NCI-H2029 treated with DMSO at 0.1 percent for 48 hours (cell line): ENCODE measurements at places on chromosomes 1 and 21.

GRCh38 chr1:165257969-165258459 is 98.5 kb downstream of the LMX1A start:
- DNase-seq = peak; percentile 58

- DNase-seq = no peak
These were observed 741.4 kb downstream of the KCNT2 start for GRCh38 chr1:195866781-195867222.

DNA sequence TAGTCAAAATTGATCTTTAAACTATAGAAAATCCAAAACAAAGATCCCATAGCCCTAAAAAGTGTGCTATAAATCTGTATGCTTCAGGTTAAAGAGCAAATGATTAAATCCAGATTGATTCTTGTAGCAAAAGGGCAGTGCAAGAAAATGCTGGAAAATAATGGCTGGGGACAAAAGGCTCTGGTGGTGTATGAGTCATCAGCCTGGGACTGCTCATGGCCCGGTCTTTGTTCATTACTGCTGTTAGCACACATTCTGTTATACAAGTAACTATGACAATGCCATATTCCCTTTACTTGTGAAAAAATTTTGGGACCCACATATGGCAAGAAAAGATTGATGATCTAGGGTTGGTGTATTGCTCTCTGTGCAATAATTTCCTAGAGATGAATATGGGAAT is 89.1 kb downstream of the RWDD3 start:
- DNase-seq = no peak

- no peak for DNase-seq
These were observed 373.1 kb downstream of the TGFB2 start for GRCh38 chr1:218718206-218718605.

DNA sequence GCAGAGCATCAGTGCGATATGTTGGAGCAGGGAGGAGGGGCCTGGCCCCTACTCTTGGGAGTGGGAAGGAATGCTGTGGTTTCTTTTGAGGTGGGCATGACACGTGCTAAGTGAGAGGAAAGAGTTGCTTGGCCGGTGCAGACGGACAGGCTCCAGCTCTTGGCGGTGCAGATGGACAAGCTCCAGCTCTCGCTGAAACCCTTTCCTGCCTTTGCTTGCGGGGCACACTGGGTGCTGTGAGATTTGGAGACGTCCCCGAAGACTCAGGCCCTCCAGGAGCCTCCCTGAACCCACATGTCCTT is 15.9 kb downstream of the PDXK start:
- no peak for DNase-seq

DNA sequence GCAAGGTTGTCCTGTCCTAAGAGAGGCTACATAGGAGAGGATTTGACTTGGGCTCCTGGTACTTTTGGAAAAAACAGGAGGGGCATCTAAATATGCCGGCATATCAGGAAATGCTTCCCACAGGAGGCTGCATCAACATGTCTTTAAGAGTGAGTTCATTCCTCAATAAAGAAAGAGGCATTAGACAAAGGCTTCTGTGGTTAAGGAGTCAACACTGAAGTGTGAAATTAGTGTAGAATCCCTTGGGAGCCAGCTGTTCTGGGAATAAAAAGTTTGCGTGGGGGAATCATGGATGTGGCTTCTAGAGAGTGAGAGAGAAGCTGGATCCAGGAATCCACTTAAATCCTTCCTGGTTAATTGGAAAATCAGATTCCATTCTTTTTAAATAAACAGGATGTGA is 69.5 kb downstream of the DNM3 start:
- no peak for DNase-seq

DNA sequence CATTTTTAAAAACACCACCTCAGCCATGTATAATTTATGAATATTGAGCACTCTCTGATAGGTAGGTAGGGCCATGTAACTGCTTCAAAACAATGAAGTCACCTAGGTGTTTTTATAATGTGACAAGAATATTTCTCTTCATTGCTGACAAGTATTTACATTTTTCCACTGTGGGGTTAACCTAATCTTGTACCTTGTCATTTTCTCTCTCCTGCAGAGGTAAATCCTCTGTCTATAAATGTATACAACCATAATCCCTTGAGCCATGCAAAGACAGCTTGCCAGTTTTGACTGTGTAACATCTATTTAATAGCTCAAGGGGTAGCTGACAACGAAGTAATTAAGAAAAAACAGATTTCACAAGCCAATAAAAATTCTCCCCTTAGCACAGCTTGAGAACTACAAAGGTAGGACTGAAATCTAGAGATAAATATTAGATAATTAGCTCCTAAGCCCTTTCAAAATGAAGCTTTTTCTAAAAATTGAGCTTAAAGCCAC is 137.6 kb upstream of the POGK start:
- DNase-seq = no peak

DNA sequence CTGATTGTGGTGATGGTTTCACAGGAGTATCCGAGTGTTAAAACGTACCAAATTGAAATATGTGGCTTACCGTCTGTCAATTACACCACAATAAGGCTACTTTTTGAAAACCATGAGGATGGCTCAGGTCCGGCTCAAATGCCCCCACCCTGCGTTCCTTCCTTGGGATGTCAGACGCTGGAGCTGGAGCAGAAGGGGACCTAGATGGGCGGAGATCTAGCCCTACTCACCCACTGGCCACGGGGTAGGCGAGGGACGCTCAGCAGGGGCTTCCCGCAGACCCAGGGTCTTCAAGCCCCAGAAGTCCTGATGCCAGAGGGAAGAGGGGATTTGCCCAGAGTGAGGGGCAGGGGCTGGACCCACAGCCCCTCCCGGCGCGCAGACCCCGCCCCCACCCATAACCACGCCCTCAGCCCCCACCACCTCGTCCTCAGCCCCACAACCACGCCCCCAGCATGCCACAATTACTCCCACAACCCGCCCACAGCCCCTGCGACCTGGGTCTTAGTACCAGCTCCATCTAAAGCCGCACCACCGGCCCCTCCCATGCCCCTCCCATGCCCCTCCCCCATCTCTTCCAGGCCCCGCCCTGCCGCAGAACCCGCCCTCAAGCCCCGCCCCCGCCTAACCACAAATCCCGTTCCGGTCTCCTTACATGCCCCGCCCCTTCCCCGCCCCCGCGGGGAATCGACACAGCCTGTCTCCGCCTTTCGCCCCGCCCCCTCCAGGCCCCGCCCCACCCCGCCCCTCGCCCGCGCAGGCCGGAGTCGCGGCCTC is at the start of gene LRRC3:
TSS of gene LRRC3 (plus strand) at position 764 of the 777 bp plus-strand sequence. CDS start 1,135 bp downstream, outside the sequence.
- DNase-seq = peak; percentile 44

- DNase-seq = no peak
These were observed 56.4 kb downstream of the KIF26B start for GRCh38 chr1:245211035-245211749.

GRCh38 chr21:30117631-30118030 is 49.0 kb downstream of the CLDN17 start:
- no peak for DNase-seq

- DNase-seq = no peak
These were observed 14.9 kb upstream of the ALDH4A1 start for GRCh38 chr1:18917071-18917799.

- DNase-seq = no peak
These were observed 52.5 kb upstream of the SCYL3 start for GRCh38 chr1:169946206-169946605.

DNA sequence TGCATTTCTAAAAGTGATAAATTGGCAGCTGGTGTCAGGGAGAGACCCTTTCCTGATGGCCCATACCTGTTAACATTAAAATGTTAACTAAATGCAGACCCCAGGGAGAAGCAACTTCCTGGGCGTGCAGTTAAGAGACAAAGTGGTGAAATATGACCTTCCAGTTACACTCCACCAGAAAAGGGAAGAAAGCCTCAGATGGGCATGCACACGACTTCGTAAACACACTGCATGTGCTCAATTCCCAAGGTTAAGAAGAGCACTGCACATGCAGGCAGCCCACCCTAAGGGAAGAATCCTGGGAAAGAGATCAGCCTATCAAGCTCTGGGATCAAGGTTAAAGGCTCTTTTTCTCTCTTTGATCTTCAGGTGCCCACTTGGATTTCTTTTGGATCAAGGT is 9.7 kb upstream of the GBP6 start:
- DNase-seq = no peak

- no peak for DNase-seq
These were observed 7.2 kb downstream of the VANGL1 start for GRCh38 chr1:115648717-115649691.

DNA sequence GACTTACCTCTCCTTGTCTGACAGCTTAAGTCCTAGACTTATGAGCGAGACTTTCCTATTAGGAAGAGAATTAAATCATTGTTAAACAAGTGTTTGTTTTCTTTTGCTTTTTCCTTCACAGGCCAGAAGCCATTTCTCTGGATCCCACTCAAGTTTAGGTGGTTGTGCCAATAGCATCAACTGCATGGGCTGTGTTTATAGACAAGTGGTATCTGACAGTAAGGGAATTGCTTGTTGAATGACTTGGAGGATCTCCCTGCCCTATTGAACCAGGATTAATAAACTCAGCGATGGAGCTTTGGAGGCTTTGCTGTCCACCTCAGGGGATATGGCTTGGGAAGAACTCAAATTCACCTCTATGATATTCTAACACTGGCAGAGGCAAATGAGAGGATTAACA is 43.7 kb downstream of the UTP25 start:
- no peak for DNase-seq

- DNase-seq = no peak
These were observed 12.1 kb upstream of the COA6 start for GRCh38 chr1:234361102-234361603.

GRCh38 chr1:189682591-189682990 is 795.1 kb downstream of the BRINP3 start:
- no peak for DNase-seq

- DNase-seq = no peak
These were observed 78.0 kb downstream of the SSBP3 start for GRCh38 chr1:54328066-54328636.

- no peak for DNase-seq
These were observed 222.8 kb downstream of the RHOU start for GRCh38 chr1:228958121-228958520.

DNA sequence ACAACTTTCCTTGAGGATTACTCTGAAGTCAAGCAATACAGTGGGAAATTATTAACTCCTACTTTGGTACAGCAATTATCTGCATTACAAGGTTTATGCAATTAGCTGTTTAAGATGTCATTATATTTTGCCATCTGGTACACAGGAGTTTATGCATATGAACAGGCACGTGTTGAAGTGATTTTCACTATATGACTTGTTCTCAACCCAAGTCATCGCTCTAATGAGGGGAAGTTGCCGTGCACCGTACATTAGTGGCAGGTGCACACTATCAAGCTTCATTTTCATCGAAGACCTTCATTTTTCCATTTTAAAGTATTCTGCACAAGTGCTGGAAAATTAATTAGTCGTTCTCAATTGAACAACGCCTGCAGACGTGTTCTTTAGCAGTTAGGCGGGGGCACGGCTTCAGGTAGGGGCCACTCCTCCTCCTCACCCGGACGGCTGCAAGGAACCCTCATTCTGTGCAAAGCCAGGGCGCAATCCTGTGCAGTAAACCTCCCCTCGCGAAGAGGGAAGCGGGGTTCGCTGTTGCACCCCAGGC is 39.8 kb upstream of the NFIA start:
- DNase-seq = no peak

GRCh38 chr1:20521960-20522861 is 14.3 kb upstream of the MUL1 start:
- DNase-seq = peak; percentile 23

DNA sequence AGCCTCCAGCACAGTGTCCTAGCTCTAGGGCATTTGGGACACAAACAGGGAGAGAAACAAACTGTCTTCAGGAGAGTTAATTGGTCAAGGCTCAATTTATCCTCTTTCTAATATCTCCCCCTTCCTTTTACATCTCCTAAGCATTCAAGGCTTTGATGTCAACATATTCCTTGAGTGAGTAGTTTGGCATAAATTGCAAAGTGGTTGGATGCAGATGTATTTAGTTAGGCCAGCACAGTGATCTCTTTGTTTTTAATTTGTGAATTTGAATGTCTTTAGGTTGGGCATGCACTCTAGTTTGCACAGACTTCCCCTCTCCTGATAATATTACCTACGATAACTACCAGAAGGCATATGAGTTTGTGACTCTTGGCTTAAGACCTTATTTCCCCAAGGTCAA is 12.5 kb upstream of the OLFML2B start:
- DNase-seq = no peak

- DNase-seq = no peak
These were observed 199.9 kb upstream of the CHRM3 start for GRCh38 chr1:239186487-239186886.

DNA sequence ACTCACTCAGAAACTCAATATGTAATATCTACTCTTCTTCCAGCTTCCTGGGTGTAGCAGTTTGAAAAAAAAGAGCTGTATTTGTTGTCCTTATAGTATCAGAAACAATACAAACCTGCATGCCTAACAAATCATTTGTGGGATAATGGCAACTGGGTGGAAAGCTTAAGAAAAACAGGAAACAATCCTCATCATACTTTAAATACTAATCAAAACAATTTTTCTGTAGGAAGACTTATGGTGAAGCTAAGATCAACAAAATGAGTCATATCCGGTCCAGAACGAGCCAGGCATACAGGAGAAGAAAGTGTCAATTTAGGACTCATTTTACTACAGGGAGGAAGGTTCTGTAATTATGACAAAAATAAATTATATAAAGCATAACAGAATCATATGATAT is 181.8 kb upstream of the ADGRL4 start:
- no peak for DNase-seq

DNA sequence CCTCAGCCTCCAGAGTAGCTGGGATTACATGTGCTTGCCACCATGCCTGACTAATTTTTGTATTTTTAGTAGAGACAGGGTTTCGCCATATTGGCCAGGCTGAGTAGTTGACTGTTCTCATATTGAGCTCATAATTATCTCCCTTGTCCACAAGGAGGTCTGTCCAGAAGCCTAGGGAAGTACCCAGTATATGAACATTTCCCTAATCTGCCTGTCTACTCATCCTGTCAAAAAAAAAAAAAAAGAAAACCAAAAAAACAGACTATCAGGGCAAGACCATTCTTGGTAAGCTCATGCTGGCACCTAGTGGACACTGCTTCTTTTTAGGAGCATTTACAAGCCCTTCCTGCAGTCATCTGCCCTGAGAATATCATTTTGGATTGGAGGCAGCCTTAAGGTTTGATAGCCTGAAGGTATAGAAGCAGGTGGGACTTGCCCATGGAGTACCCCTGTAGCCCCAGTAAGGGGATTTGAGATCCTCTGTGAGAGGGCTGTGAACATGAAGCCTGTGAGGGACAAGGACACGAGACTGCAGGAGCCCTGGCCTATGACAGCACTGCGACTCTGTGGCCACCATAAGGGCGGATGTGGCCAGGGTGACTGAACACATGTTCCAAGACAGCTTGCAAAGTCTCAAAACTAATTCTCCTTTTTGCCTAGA is 10.8 kb upstream of the DUSP12 start:
- DNase-seq = no peak

DNA sequence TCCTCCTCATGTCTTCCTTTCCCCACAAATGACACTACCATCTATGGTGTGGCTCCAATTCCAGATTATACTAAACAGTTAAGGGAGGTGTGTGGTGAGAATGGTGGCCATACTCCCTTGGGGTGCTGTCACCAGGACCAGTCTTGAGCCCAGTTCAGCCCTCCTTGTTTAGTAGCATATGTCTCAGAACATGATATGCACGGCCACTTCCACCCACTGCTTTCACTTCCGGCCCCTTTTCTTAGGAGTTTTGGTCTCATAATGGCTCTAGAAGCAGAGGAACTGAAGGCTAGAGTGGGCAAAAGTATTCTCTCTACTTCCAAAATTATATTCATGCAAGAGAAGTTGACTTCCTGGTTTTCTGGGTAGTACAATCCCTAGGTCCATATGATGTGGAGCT is 45.3 kb upstream of the CACNA1E start:
- no peak for DNase-seq
